ENCODE measurements at places on chromosomes 16 and 17. TPM values are rescaled to one million over a fixed set of nuclear protein-coding genes. Genes with fewer than 3 reads are reported as not detected.

The RAB40B gene
- 3.9 TPM for total RNA-seq

The OTOA gene
- under 0.01 TPM for total RNA-seq

The KRTAP17-1 gene
- total RNA-seq: not detected

The KIF2B gene
- total RNA-seq: not detected

GRCh38 chr17:412211-413015 is 59.8 kb upstream of the RPH3AL start:
- peak; percentile 70 for DNase-seq
